Stimulated activated naive CD8-positive, alpha-beta T cell treated with anti-CD3 and anti-CD28 coated beads, Interleukin-15, Interleukin-2, amounts not matched to agents 100 U/mL and 50 U/mL, for 24 hours (primary cell): ENCODE measurements at places on chromosomes 1 and 21.
A peak's percentile ranks its signal among the peaks of the same experiment; 100 is the strongest.

DNA sequence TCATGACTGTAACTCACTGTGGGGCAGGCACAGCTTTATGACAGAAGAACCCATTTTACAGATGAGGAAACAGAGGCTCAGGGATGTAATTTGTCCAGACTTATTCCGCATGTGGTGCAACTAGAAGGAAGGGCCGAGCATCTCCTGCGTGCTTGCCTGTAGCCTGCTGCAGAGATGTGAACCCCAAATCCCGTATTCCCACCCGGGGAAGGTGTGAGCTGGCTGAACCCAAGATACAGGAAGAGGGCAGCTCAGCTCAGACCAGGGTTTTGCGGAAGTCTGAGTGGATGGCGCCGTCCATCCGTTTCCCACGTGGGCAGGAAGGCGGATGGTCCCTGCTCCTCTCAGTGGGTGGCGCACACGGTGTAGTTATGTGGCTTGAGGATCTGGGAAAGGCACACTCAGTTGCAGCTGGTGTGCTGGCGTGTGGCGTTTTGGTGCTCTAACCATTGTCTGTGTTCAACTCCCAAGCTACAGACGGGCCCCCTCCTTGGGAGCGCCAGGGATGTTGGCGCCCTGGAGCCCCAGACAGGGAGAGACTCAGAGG, 1.2 kb downstream of the CROCC start:
- DNase-seq, result no peak

- no peak for DNase-seq
Measured at GRCh38 chr21:16279731-16280581, 550.2 kb downstream of the USP25 start.

DNA sequence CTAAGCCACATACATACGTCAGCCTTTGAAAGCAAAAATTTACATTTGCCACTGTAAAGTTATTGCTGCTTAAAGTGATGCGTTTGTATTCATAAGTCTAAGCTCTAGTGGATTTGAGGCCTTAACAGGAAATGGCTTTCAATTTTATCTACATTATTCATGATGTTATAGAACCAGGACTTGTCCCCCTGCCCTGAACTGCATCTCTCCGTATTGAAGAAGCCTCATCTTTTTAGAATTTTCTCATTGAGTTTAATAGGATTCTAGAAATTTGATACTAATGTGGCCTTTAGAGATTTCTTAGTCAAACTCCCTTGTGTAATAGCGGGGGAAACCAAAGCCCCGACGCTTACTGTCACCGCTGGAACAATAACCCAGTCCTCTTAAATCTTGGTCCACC, 9.9 kb downstream of the UTP25 start:
- DNase-seq, result no peak

DNA sequence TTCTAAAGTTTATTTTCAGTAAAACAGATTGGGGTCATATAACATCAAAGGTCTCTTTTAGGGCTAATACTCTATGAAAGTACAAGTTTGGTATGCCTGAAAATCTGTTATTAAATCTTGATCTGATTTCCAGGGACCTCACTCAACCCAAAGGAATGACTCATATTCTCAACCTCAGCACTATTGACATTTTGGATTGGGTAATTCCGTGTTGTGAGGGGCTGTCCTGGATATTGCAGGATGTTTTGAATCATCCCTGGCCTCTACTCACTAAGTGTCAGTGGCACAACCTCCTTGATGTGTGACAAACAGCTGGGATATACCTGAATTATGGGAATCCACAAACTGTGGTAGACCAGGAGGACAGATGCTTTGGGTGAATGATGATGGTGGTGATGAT, 51.5 kb upstream of the CYP2J2 start:
- DNase-seq, result no peak

DNA sequence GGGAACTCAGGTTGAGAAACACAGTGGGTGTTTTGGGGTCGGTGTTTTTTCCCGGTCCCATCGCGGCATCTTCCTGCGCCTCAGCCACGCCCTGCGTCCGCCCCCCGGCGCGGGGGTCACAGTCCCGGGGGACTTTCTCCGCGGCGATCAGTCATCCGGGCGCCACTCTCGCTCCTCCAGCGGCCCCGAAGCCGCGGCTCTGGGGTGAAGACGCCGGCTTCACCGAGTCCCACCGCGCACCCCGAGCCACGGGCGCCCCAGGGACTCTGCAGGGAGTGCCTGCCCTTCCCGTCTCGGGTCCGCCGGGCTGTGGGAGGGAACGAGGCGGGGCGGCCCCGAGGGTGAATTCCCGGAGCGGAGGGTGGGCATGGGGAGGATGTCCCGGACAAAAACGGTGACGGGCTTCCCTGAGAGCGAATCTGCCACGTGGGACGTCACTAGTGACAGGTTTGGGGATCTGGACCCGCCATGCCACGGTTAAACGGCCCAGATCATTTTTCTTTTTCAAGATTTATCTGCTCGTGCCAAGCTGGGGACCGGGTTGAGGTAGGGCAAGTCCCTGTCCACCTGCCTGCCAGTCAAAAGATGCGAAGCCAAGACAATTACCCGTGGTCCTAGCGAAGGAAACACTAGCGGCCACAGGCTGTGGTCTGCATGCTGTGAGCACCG, 717 bp upstream of the BATF3 start:
- DNase-seq, result peak; percentile 81

DNA sequence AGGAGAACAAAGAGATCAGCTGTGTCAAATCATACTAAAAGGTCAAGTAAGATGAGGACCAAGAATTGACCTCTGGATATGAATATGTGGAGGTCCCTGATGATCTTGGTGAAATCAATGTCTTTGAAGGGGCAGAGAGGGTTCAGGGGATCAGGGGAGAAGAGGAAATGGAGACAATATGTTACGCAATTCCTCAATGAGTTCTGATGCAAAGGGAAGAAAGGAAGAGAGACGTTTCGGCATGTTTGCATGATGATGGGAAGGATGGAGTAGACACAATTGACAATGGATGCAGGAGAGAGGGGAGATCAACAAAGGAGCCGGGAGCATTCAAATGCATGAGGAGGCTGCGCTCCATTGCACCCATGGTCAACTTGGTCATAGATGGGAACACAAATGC, 36.0 kb upstream of the GUCA2B start:
- no peak for DNase-seq

DNA sequence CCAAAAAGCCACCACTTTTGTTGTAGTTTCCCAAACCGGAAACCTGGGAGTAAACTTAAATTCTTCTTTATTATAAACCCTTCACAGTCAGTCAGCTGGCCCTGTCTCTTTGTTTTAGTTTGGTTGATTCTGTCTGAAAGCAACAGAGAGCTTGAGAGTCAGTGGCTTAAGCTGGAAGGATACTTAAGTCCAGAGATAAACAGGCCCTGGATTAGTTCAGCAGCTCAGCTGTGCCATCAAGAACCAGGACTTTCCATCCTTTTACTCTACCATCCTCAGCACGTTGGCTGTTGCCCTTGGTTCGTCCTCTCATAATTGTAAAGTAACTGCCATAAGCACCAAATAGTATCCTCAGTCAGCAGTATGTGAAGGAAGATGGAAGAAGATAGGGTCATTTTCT, 4.5 kb downstream of the DESI2 start:
- no peak for DNase-seq

GRCh38 chr1:59132295-59132694, 164.6 kb upstream of the FGGY start:
- no peak for DNase-seq

- DNase-seq, result no peak
Measured at GRCh38 chr1:99713006-99713405, 53.4 kb downstream of the FRRS1 start.
